Inflammatory macrophage treated with lipopolysaccharide for 4 hours (primary cell): ENCODE measurements at places on chromosomes 2 and 18.

- DNase-seq = peak; percentile 55
Measured at GRCh38 chr2:169928463-169928864, 101.2 kb downstream of the UBR3 start.

GRCh38 chr2:88692187-88692586 is 714 bp downstream of the RPIA start:
- DNase-seq = peak; percentile 16

- no peak for DNase-seq
Measured at GRCh38 chr2:212145121-212145520, 393.5 kb downstream of the ERBB4 start.

GRCh38 chr2:120754067-120754960 is 18.6 kb downstream of the GLI2 start:
- no peak for DNase-seq
